Activated T-helper 2 cell treated with anti-CD3 and anti-CD28 coated beads, Interferon-gamma antibody, Interleukin-2, Interleukin-4, amounts not matched to agents 10 μg/mL and 5 μg/mL and 100 μg/mL, durations not matched to agents 14 hours and 24 hours and 36 hours (primary cell): ENCODE measurements at places on chromosomes 3 and 15.

GRCh38 chr3:71310359-71310979 is 273.1 kb downstream of the FOXP1 start:
- DNase-seq = no peak

DNA sequence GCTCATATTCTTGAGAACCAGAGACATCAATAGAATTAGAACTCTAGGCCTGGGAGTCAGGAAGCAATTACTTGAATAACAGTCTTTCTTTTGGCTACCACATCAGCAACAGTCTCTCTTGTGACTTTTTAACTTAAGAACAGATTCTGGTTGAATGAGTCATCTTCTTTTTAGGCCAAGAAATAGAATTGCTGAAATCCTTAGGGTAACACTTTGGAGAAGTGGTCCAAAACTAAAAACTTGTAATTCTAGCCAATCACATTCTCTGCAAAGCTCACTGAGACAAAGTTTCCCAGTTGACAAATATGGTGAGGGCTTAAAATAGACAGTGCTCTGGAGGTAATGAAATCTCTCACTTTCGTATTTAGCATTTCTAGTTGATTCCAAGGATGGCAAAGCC is 238.0 kb downstream of the SHOX2 start:
- DNase-seq = no peak

GRCh38 chr3:196218155-196218712 is 1.9 kb downstream of the SLC51A start:
- no peak for DNase-seq

DNA sequence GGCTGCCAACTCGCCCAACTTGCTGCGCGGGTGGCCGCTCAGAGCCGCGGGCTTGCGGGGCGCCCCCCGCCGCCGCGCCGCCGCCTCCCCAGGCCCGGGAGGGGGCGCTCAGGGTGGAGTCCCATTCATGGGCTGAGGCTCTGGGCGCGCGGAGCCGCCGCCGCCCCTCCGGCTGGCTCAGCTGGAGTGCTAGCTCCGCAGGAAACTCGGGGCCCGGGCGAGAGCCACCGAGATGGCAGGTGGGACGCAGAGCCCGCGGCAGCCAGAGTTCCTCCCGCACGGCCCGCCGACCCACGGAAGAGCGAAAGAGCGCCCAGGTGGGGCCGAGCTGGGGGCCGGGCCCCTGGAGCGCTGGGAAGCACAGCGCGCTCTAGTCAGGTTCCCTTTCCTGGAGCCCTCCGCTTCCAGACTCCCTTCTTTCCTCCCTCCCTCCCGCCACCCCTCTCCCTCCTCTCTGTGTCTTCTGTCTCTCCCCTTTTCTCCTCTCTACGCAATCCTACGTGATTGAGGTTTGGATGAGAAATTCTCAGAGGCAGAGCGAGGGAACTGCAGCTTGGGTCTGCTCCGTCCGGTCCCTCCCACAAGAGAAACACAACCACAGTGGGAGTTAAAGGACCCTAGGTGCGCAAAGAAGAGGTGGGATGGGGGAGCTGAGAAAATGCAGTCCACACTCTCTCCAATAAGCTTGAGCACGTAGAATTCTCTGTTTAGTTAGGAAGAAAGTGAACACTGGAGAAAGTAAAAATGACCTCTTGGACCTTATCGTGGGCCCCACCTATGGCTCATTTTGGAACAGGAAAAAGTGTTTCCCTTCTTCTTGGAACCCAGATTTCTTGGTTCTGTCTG is 317.3 kb downstream of the FGF12 start:
- no peak for DNase-seq

DNA sequence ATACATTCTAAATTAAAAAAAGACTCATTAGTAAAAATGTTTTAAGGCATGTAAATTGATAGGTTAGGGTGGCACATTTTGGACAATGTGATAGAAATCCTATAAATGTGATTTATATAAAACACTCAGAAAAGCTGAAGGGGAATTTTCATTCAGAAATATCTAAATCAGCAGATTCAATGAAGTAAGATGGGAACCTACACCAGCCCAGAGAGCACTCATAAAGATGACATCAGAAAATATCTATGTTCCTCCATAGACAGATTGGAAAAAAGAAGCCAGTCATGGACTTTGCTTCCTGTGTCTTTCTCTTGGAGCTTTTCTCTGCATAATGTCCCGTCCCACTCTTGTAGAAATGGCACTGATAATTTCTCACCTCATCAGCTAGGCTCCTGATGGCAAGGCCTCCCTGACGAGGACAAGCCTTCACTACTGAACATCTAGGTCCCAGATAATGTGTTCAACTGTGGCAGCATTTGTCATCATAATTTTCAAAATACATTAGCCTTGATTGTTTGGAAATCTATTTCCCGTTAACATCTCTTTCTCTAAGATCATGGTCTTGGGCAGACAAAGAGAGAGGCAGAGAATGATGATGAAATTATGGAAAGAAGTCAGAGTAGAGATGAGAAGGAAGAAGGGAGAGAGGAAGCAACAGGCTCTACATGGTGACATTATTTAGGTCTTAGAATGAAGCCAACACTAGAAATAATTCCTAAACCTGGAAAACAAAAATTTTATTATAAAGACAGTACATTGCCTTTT is 354.4 kb downstream of the NTRK3 start:
- DNase-seq = no peak

DNA sequence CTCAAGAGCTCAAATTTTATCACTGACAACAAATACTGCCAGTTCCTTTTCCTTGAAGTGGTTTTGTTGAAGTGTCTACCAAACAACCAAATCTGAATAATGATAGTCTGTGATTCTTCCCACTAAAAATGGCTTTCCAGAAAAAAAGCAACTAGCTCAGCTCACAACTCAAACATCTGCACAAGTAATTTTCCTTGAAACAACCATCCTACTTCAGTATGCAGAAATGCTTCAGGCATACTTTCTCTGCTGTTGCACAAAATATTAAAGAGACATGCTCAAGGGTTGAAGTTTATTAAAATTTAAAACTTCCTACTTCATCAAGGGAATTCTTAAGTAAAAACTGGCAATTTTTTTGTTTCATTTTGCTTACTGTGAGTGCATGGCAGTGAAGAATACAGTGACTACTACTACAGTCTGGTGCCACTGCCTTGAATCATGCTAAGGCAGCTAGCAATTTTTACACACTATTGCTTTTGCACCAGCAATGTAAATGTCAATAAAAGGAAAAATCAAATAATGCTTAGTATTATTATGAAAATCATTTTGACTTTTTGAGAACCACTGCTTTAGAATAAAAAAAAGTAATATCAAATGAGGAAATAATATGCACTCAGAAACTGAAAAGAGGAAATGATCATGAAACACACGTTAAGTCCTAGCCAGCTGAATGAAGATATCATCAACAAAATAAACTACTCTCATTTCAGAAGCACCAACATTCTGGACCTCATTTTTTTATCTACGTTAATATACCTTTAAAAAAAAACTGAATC is 33.6 kb downstream of the VPS13C start:
- DNase-seq = no peak

DNA sequence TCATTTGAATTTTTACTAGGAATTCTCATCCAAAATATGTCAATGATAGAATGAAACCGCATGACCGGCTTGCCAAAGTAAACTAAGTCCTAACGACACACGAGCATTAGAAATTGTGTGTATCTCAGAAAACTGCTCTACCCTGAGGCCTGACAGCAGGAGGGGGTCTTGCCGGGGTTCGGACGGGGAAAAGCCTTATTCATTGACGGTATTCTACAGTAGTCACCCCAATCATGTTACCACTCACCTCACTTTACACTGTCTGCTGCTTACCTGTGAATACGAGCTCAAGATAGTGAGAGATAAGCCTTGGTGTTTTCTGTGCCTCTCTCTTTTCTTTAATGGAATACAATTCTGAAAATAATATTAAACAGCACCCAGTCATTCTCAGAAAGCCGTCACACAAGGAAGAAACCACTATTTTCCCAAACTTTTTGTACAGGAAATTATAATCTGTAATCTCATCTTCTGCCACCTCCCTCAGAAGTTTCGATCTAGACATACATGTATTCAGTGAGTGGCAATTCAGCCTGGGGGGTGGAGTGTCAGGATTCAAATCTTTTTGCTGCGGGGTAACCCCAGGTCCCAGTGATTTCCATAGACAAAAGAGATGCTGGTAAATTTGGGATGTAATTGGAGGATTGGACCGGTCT is 492 bp upstream of the FAM43A start:
- no peak for DNase-seq

- no peak for DNase-seq
These were observed 411.2 kb downstream of the NAALADL2 start for GRCh38 chr3:175270198-175270837.

DNA sequence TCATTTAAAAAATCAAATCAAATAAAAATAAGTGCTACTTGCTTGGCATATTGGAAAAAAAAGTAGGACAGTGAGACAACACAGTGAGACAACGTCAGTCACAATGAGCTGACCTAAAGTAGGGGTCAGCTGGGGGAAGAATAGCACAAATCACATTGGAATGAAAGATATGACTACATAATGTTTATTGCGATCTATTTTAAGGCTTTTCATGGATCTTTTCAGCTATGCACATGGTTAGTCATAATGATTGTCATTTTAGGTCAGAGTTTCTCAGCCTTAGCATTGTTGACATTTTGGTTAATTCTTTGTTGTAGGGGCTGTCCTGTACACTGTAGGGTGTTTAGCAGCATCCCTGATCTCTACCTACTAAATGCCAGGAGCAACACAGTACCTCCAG is 44.5 kb downstream of the CMSS1 start:
- no peak for DNase-seq

GRCh38 chr15:61115679-61116078 is 113.4 kb downstream of the RORA start:
- DNase-seq = no peak

GRCh38 chr3:135967867-135968266 is 2.3 kb downstream of the PPP2R3A start:
- DNase-seq = no peak
